ENCODE measurements at places on chromosomes 2 and 18.

DNA sequence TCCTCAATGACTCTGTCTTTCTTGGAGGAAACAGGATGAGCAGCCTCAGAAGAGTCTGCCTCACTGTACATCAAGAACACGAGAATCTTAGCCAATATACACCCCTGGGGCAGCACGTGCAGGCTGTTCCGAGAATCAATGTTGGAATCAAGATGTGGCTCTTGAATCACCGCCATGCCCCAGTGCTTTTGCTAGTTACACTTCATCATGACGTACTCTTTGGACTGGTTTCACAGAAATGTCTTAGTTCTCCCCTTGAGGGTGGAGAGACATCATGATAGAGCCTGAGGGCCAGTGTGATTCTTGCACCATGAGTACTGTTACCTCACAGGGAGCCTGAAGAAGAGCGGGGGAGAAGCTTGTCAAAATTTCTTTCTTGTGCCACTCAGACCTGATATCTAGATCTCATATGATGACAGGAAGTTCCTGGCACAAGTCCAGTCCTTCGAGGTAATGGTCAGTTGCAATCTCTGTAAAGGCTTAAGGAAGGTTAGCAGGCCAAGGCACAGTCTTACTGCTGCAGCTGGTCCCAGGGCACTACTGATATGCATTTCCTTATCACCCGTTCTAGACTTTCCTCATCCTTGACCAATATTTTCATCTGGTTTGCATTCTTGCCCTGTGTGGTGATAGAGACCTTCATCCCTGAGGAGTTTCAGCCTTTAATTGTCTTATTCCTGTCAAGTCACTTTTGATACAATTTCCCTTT, 28.2 kb upstream of the STAT4 start:
- no peak for DNase-seq

DNA sequence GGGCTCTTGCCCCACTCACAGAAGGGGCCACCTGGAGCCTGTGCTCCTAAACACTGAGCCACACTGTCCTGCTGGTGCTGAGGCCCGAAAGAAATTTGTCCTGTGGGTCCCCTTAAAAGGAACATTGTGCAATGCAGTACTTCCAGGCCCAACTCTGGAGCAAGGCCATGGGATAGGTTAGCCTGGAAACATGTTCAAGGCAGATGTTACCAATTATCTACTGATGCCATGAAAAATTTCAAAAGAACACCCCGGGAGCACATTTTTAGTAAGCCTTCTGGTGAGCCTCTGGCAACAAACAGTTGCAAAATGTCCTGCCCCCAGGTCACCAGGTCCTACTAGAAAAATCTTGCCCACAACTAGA, 12.3 kb upstream of the PTMA start:
- DNase-seq, result no peak

GRCh38 chr2:12884713-12885282, 168.1 kb downstream of the TRIB2 start:
- DNase-seq, result no peak

DNA sequence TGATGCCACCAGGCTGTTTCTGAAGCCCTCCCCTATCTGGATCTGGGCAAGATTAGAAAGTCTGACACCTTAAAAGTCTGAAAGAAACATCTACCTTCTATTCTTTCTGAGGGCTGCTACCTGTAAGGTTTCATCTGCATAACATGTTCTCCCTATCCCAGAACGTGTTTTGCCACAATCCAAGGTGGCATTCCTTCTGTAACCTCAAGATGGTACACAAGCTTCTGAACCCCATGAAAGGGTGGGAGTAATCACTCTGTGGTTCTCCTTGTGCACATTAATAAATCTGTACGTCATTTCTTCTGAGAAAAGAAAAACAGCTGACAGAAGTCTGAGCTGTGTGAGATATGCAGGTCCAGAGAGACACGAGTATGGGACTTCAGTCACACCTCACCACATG, 41.8 kb upstream of the MSH6 start:
- DNase-seq, result no peak

All from activated CD4-positive, alpha-beta T cell treated with anti-CD3 and anti-CD28 coated beads for 48 hours (primary cell).